Brain pericyte (primary cell): ENCODE measurements at places on chromosomes 1 and 21.

GRCh38 chr1:17347769-17348592 is 24.0 kb upstream of the PADI6 start:
- no peak for DNase-seq

DNA sequence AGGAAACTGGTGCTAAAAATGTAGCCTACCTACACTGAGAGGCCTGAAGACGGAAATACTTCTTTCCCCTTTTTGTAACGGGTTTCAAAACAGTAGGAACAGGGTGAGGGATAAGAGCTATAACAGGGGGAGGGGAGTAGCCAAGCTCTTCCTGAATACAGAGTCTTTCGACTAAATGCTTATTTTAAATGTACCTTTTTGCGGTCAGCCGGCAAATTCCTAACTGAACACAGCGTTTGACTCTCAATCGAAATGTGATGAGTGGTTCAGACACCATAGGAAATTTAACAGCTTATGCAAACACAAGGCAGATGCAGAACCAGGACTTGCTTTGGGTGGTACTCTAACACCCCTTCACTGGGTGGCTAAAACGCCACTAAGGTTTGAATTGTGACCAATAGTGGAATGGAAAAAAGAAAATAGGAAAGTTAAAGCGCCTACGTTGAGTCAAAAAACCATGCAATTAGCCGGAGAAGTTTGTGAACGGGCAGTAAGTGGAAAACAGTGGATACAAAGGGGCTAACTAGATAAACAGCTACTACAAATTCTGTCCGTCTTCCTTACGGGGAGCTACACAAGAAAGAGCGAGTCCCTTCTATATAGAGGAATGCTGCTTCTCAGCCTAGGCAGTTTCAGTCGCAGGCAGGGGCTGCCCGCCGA is 1.7 kb downstream of the EGLN1 start:
- DNase-seq: no peak

- no peak for DNase-seq
These were observed 306.2 kb downstream of the PTPRU start for GRCh38 chr1:29542548-29542947.

GRCh38 chr1:223328566-223328965 is 35.4 kb downstream of the SUSD4 start:
- DNase-seq: no peak

DNA sequence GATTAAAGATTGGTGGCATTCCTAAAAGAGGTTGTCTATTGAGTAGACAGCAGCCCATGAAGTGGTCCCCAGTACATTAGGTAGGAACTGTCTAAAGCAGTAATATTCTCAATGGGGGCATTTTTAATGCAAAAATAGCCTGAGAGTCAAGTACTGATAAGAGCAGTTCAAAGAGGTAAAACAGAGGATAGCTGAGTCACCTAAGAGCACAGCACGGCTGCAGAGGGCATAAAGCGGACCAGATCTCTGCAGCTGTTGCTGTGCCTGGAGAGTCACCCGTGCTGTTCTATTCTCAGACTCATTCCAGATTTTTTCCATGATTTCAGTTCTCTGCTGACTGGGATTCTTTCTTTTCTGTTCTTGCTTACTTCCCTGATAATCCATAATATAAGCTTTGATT is 313.2 kb downstream of the OLFM3 start:
- no peak for DNase-seq

DNA sequence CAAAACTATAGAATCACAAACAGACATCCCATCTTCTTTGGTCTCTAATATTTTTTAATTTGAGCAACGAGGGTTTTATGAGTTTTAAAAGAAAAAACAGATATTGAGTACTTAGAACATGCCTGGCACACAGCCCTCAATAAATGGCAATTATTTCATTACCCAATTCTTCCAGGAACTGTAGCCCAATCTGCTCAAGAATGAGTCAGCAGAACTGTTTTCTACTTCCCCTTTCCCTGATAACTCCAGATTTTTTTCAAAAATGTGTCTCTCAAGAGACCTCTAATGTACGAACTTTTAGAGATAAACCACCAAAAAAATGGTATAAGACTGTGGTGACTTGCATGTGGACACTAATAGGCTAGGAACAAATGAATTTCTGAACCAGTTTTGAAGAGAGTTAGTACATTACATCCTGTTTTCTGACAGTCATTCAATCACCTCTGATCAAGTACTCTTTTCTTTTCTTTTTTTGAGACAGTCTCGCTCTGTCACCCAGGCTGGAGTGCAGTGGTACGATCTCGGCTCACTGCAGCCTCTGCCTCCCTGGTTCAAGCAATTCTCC is 11.5 kb downstream of the ABL2 start:
- DNase-seq: no peak

DNA sequence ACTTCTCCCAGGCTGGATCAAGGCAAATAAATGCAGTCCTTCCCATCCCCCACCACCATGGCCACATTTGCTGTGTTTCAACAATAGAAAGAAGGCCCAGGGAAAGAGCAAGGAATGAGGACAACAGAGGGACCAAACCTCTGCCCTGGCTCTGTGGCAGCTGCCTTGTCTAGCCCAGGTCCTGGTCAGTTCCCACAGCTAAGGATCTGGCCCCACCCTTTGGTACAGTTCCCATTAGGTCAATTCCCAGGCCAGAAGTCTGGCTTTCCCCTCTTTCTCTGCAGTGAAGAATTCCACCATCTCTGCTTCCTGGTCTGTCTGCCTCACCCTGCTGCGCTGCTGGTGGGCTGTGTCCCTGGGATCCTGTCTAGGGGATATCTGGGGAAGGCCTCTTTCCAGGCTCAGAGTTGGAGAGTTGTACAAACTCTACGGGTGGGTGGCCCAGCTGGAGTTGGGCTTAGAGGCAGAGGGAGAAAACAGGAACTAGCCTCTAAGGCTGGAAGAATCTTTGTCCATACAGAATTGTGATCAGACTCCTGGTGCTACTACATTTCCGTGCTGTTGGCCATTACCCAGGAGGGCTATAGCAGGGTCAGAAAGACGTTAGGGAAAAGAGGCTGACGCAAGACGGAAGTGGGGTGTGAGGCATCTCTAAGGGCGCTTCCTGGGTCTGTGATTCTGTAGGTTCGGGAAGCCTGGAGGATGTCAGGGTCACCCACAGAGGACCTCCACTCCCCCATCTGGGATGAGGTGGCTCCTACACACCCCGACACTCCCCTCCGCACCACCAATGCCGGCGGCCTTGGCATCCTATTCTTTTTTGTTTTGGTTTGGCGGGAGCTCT is 953 bp upstream of the NDUFS2 start:
- no peak for DNase-seq

DNA sequence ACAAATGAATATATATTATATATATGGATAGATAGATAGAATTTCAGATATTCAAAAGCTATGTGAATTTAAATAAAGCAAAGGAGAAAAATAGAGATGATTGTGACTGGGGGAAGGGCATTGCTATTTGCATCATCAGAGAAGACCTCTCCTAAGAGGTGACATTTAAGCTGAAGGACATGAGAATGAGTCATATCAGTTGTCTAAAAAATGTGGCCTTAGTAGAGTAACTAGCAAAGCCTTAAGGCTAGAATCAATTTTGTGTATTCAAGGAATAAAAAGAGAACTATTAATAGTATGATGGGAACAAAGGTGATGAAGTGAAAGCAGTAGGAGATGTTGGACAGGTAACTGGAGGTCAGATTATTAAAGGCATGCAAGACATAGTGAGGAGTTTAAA is 34.8 kb upstream of the SLC35F3 start:
- DNase-seq: no peak

DNA sequence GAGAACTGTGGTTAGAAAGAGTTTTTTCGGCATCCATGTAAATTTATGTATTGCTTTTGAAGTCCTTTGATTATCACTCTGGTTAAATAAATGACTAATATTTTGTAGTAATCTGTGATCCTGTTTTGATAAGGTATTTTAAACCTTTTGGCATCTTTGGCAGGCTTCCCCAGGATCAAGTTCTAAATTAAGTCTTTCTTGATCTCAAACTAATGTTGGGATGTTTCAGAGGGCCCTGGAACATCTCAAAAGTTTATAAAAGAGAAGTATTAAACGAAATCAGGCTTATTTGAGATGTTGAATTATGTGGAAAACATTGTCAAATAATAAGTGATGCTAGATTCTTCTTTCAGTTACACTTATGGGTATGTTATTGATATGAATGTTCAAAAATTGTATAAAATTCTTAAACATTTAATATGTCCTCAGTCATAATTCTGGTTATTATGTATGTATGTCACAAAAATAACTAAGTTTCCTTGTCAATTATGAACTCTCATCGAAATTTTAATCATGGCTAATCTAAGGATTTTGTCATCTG is 36.6 kb downstream of the S100A10 start:
- no peak for DNase-seq

GRCh38 chr1:169113613-169114119 is 7.2 kb downstream of the ATP1B1 start:
- DNase-seq: no peak

- no peak for DNase-seq
These were observed 39.5 kb downstream of the TOR3A start for GRCh38 chr1:179121159-179121938.

DNA sequence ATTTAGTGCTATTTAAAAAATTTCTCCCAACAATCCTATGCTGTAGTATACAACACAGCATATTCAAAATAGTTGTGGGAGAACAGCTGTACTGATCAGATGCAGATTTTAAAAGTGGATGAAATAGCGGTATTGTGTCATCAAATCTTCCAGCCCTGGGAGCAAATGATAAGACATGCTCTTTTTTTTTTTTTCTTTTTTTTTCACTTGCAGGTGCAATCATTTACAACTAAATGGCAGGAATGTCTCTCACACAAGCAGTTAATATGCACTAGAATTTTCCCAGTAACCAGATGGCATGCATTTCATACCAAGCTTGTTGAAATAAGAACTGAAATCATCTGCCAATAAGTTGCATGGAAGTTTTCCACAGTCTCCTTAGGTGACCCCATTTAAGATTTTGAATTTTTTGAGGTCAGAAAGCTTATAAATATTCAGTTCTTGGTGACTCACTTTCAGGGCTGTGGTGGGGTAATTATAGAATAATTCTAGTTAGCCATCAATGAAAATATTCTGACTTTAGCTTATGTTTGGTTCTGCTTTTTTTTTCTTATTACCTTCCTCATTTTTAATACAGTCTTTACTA is 623.9 kb upstream of the NR5A2 start:
- DNase-seq: no peak

DNA sequence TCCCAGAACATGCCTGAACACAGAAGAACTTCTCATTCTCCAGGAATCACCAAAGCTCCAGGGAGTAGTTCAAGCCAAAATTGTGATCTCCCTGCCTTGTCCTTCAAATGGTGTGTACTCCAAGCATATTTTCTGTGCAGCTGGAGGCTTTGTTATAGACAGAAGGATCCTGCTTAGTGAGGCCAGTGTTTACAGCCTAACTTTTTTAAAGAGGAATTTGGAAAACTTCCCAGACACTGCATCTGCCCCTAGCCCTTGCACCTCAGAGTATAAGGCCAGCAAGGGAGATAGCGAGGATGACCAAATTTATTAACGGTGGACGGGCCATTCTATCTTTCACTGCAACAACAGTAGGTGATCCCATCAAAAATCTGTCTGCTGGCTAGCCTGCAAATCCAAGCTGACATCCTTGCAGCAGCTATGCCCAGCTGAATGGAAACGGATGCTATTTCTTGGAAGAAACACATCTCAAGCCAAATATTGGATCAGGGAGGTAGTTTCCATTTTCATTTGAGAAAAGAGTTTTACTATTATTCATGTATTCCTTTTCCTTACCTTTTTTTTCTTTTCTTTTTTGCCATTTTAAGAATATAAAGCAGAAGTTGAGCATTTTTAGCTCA is 249.8 kb downstream of the USH2A start:
- no peak for DNase-seq

- DNase-seq: no peak
These were observed 228.3 kb upstream of the DEPDC1 start for GRCh38 chr1:68725001-68725752.

- DNase-seq: no peak
These were observed 119.5 kb downstream of the GLIS1 start for GRCh38 chr1:53619367-53620060.

GRCh38 chr1:12769976-12770505 is 3.5 kb upstream of the PRAMEF12 start:
- no peak for DNase-seq

DNA sequence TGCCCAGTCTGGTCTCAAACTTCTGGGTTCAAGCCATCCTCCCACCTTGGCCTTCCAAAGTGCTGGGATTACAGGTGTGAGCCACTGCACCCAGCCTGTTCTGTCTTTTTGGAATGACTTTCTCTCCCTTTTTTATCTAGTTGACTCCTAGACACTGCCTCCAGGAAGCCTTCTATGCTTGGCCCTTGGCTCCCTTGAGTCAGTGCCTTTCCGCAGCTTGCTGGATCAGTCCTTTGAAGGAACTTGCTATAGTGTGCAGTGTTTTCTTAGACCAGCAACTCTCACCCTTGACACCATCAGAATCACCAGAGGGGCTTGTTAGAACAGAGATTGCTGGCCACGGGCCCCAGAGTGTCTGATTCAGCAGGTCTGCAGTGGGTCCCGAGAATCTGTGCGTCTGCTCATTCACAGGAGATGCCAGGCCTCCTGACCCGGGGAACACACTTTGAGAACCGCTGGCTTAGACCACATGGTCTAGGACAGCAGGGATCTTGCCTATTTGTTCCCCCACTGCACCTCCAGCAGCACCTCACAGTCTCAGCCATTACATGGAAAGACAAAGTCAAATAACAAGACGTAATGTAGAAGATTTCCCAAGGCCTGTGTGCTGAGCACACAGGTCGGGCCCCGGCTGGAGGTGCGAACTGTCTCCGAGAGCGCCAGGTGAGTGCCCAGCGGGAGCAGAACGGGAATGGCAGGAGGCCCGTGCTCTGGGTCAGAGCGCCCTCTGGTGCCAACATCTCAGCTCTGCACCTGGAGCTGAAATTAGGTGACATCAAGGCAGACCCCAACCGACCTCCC is 27.4 kb upstream of the CTPS1 start:
- no peak for DNase-seq

DNA sequence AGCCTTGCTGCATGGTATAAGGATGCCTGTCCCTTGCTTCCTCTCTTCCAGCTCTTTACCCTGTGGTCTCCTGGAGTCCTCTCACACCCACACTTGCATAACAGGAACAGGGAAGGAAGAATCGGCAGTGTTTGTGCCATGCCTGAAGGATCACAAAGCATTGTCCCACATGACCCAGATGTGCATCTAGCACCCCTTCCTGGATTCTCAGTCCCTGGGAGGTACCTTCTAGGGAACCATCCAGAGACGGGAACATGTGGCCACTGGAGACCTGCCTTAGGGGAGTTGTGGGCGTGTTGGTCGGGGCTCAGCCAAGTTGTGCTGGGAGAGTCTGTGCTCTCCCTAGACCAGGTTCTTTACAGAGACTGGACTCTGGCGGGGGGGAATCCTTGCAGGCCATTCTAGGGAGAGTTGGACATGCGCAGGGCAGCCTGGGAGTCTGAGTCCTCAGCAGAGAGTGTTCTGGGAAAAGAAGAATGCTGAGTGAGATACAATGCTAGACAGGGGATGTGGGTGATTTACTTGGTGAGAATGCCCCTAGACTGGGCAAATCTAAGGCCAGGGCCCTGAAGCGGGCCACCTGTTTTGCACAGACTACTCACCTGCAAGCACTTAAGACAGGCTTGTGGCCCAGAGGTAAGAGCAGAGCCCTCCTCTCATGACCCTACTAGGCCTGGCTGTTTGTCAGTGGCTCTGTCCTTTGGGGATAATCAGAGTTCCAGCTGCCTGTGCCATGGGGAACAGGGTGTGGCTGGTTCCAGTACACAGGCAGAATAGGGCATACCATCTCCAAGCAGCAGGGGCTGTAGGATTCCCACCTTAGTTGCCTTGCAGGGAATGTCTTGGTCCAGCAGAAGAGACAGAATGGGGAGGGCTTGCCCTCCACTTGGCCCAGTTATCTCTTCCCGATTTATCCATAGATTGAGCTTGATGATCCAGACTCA is 89.8 kb downstream of the MAN1C1 start:
- no peak for DNase-seq
